Ascending aorta (tissue), 2 donors: ENCODE measurements at places on chromosomes 2 and 18. TPM values are rescaled to one million over a fixed set of nuclear protein-coding genes. Genes with fewer than 3 reads are reported as not detected.

DNA sequence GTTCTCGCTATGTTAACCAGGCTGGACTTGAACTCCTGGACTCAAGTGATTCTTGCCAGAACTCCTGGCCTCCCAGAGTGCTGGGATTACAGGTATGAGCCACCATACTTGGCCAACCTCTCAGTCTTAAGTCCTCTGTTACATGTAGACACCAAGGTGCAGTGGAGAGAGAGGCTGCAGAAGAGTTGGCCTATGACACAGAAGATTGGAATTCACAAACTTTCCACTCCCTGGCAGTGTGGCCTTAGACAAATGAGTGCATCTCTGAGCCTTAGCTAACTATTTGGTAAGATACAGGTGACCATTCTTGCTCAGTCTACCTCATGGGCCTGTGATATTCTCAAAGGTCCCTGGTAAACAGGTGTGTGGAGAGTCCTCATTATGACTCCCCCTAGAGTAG, 159.7 kb downstream of the MYCN start:
- H3K27me3 ChIP-seq, result no peaks in the 10 kb centered on the region
- H3K27ac ChIP-seq, result no peak overlapping the region
- H3K4me1 ChIP-seq, result no peaks in the 10 kb centered on the region
- DNase-seq, result no peak

GRCh38 chr18:47549021-47549540, 297.6 kb upstream of the SKOR2 start:
- H3K27me3 ChIP-seq, result no peaks in the 10 kb centered on the region
- H3K27ac ChIP-seq, result no peak overlapping the region
- no peaks in the 10 kb centered on the region for H3K4me1 ChIP-seq

GRCh38 chr2:23772684-23773083, 154.2 kb downstream of the ATAD2B start:
- H3K27me3 ChIP-seq, result no peaks in the 10 kb centered on the region
- H3K27ac ChIP-seq, result no peak overlapping the region
- no peak overlapping the region for H3K4me3 ChIP-seq
- peaks cover 8% of the 10 kb centered on the region for H3K36me3 ChIP-seq
- DNase-seq, result no peak

DNA sequence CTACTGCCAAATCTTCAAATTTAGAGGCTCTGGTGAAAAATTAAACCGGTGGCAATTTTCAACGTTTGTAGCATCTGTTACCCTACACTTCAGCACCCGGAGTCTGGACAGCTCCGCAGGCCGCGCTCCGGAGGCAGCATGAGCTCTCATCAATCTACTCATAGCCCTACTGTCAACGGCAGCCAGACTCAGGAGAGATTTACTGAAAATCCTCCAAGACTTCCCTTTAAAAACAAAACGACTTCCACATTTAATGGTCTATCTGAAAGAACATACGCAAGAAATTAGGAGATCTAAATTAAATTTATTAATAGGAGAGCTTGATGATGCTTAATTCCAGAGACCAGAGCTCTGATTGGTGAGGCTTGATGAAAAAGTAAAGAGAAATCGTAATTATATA, 970 bp upstream of the ADCYAP1 start:
- H3K4me1 ChIP-seq, result peaks cover 27% of the 10 kb centered on the region
- H3K4me3 ChIP-seq, result no peak overlapping the region
- H3K27ac ChIP-seq, result no peak overlapping the region
- peaks cover 42% of the 10 kb centered on the region for H3K27me3 ChIP-seq

GRCh38 chr2:188132385-188132784, 159.3 kb upstream of the GULP1 start:
- no peak overlapping the region for H3K27ac ChIP-seq
- no peaks in the 10 kb centered on the region for H3K4me1 ChIP-seq
- H3K4me3 ChIP-seq, result no peak overlapping the region
- no peaks in the 10 kb centered on the region for H3K27me3 ChIP-seq

HSBP1L1 gene
- 1.3 TPM for total RNA-seq

MOCOS gene
- total RNA-seq, result 0.21 TPM

MAP3K19 gene
- not detected for total RNA-seq

PRKAG3 gene
- total RNA-seq, result not detected

GREB1L gene
- total RNA-seq, result 2.2 TPM

TRIM43B gene
- total RNA-seq, result not detected

SLC19A3 gene
- total RNA-seq, result 16.5 TPM

GRCh38 chr2:161905389-161906046, 168.5 kb downstream of the DPP4 start:
- H3K4me3 ChIP-seq, result no peak overlapping the region
- H3K4me1 ChIP-seq, result no peaks in the 10 kb centered on the region

DNA sequence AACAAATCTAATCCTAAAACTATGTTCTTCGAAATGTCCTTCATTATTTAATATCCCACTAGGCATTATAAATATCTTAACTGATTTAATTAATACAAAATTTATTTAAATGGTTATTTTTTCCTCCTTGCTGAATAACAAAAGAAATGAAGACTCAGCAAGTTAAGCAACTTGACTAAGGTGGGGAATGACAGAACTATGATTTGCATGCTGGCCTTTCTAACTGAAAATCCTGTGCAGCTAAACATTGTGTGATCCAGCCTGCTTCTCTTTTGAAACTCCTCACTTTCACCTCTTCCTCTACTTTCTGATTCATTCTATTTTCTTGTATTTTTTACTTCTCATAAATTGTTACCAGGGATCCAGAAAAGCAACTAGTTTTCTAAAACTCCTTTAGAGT, 132.0 kb downstream of the CALCRL start:
- H3K27ac ChIP-seq, result no peak overlapping the region
- H3K4me3 ChIP-seq, result no peak overlapping the region
- DNase-seq, result no peak
- H3K36me3 ChIP-seq, result no peaks in the 10 kb centered on the region
- H3K4me1 ChIP-seq, result no peaks in the 10 kb centered on the region

TSPYL6 gene
- total RNA-seq, result not detected

DNA sequence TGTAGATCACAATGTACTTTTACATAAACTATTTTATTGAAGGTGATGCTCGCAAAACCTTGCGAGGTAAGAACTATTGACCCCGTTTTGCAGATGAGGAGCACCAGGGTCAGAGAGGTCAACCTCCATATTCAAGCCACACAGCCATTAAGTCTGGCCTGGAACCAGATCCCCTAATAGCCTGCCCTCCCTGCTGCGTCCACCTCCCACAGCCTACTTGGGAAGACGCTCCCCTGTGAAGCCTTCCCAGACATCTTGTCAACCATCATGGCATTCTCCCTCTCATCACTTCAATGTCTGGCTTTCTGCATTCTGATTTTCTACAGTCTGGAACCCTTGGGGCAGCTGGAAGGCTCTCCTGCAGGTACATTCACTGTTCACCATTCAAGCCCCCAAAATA, 101.0 kb downstream of the TTC32 start:
- H3K4me3 ChIP-seq, result no peak overlapping the region
- peak overlapping the region; percentile 70 for H3K27ac ChIP-seq
- no peak for DNase-seq

- no peak overlapping the region for H3K27ac ChIP-seq
- DNase-seq, result no peak
- no peaks in the 10 kb centered on the region for H3K27me3 ChIP-seq
- no peaks in the 10 kb centered on the region for H3K4me1 ChIP-seq
- no peak overlapping the region for H3K4me3 ChIP-seq
Measured at GRCh38 chr2:231297108-231297908, 98.2 kb upstream of the B3GNT7 start.

GRCh38 chr2:146540271-146540932, 1304.4 kb upstream of the ACVR2A start:
- no peak for DNase-seq
- no peaks in the 10 kb centered on the region for H3K36me3 ChIP-seq
- no peaks in the 10 kb centered on the region for H3K27me3 ChIP-seq
- no peak overlapping the region for H3K27ac ChIP-seq
- H3K4me3 ChIP-seq, result no peak overlapping the region
- no peaks in the 10 kb centered on the region for H3K4me1 ChIP-seq

DNA sequence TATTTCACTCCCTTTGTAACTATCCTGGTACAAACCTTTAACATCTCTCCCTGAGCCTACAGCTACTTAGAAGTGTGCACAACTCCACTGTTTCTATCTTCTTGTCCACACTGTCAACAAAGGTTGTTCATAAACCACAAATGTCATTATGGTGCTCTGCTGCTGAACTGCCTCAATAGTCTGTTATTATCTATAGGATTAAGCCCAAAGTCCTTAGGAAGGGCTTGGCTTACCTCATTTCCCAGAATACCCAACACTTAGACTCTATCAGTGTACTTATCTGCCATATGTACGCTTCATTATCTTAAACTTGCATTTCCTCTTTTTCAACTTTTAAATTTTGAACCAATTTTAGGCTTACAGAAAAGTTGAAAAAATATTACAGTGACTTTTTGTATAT, 94.2 kb downstream of the HNMT start:
- no peak for DNase-seq
- no peaks in the 10 kb centered on the region for H3K27me3 ChIP-seq
- no peak overlapping the region for H3K27ac ChIP-seq
- H3K4me1 ChIP-seq, result no peaks in the 10 kb centered on the region
- no peaks in the 10 kb centered on the region for H3K36me3 ChIP-seq

VAMP8 gene
- total RNA-seq, result 10.0 TPM

DNA sequence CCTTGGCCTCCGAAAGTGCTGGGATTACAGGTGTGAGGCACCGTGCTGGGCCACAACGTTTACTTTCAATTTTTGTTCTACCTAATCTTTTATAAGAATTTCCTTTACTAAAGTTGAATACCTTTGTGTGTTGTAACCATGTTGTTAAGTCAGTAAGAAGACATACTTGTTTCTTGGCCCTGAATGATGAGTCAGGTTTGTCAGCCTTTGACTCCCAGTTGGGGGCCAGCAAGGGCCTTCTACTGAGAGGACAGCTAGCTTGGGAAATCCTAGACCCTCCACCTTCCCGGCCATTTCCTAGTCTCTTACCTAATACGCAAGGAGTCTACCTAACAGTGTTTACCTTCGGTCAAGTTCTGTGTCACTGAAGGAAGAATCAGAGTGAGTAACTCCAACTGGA, 22.7 kb downstream of the MTHFD2 start:
- H3K27me3 ChIP-seq, result no peaks in the 10 kb centered on the region
- DNase-seq, result no peak
- H3K36me3 ChIP-seq, result peaks cover 34% of the 10 kb centered on the region
- H3K4me3 ChIP-seq, result no peak overlapping the region
- H3K4me1 ChIP-seq, result peaks cover 15% of the 10 kb centered on the region
- no peak overlapping the region for H3K27ac ChIP-seq

GRCh38 chr18:2096551-2096950, 474.8 kb downstream of the METTL4 start:
- no peak overlapping the region for H3K4me3 ChIP-seq
- H3K4me1 ChIP-seq, result no peaks in the 10 kb centered on the region
- H3K27ac ChIP-seq, result no peak overlapping the region
- H3K36me3 ChIP-seq, result no peaks in the 10 kb centered on the region
- no peaks in the 10 kb centered on the region for H3K27me3 ChIP-seq

CFAP65 gene
- not detected for total RNA-seq

GRCh38 chr18:68417166-68417799, 297.6 kb downstream of the TMX3 start:
- no peak for DNase-seq
- no peak overlapping the region for H3K4me3 ChIP-seq
- H3K27me3 ChIP-seq, result no peaks in the 10 kb centered on the region
- H3K36me3 ChIP-seq, result no peaks in the 10 kb centered on the region

DNA sequence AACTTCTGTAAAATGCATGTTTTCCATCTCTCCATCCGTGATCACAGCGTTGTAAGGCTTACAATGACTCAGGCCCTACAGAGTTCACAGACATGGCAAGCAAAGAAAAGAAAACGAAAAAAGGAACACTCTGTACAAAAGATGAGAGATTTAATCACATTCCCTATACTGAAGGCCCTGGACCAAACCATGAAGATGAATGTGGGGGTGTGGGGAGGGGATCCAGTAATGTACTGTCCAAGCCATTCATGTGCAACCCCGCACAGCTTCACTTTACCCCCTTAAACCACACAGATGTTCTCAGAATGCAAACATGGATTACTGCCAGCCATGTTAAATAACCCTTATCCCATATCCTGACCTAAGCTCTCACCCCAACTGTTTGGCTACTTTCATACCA, 391.1 kb downstream of the NCKAP5 start:
- no peak overlapping the region for H3K4me3 ChIP-seq
- no peaks in the 10 kb centered on the region for H3K27me3 ChIP-seq
- H3K4me1 ChIP-seq, result no peaks in the 10 kb centered on the region

GRCh38 chr2:74887445-74887951, 53.6 kb downstream of the HK2 start:
- no peak overlapping the region for H3K27ac ChIP-seq
- no peak for DNase-seq
- no peak overlapping the region for H3K4me3 ChIP-seq
- H3K27me3 ChIP-seq, result no peaks in the 10 kb centered on the region

DNA sequence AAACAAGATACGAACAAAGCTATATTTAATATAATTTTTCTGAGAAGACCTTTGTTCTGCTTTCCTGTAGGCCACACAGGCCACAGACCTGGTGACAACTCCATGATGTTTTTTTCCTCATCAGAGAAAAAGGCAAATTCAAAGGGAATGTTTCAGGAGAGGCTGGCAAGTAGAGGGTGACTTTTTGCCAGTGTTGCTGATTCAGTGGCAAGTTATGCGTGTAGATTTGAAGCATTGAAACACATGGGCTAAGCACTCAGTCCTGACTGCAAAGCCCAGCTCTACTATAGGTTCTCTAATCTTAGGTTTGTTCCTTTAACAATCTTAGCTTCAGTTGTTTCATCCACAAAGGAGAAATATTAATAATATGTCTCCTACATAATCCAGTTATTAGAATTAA, 499.8 kb downstream of the SUCLG1 start:
- H3K36me3 ChIP-seq, result no peaks in the 10 kb centered on the region
- H3K4me3 ChIP-seq, result no peak overlapping the region
- no peaks in the 10 kb centered on the region for H3K27me3 ChIP-seq
- no peak overlapping the region for H3K27ac ChIP-seq
- H3K4me1 ChIP-seq, result no peaks in the 10 kb centered on the region
- DNase-seq, result no peak

DNA sequence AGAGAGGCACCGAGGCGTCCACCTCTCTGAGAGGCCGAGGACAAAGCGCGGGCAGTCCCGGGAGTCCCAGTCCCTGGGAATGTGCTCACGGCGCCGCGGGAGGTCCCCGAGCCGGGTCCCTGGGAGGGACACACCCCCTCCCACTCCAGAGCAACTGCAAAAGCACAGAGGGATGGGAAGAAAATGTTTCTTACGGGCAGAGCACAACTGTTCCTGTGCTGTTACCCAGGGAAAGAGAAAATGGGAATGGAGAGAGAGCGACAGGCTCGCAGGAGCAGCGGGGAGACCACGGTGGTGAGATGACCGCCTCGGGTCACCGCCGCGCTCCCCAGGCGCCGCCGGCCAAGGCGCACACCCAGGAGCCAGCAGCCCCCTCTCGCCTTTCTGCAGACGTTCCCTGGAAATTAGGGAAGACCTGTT, 1.2 kb upstream of the BCL11A start:
- peaks cover 13% of the 10 kb centered on the region for H3K4me1 ChIP-seq
- no peak for DNase-seq
- H3K4me3 ChIP-seq, result peak overlapping the region; percentile 68
- no peak overlapping the region for H3K27ac ChIP-seq
- H3K27me3 ChIP-seq, result peaks cover 29% of the 10 kb centered on the region

DNA sequence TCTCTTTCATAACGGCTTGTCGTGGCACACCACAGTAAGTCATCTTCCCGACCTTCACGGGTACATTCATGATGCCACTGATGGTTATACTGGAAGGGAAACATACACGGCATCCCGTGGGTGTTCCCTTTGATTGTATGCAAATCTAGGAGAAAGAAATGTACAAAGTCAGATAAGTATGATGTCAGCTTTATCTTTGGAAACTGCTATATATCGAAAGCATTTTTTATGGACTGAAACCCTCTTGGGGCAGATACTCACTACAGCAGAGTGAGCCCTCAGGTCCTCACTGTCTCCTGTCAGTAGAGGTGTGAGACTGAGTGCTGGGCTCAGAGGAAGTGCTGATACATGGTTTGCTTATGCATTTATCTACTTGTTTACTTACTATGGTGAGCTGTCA, 20.4 kb downstream of the PLA2R1 start:
- H3K27ac ChIP-seq, result no peak overlapping the region
- no peaks in the 10 kb centered on the region for H3K27me3 ChIP-seq
- H3K4me1 ChIP-seq, result no peaks in the 10 kb centered on the region
- H3K36me3 ChIP-seq, result peaks cover 2% of the 10 kb centered on the region
